Esophagus squamous epithelium (tissue), 5 donors: ENCODE measurements at places on chromosomes 12 and 14. TPM values are rescaled to one million over a fixed set of nuclear protein-coding genes. Genes with fewer than 3 reads are reported as not detected.

Gene CEBPE
- total RNA-seq = not detected

Gene FERMT2
- 22.2 TPM for total RNA-seq

Gene ALDH1L2
- 1.1 TPM for total RNA-seq

Gene TMBIM4
- 112 TPM for total RNA-seq

Gene ARG2
- total RNA-seq = 50.6 TPM

Gene OR11H6
- not detected for total RNA-seq

Gene MMAB
- total RNA-seq = 45.2 TPM

Gene AQP2
- total RNA-seq = not detected

Gene NPC2
- total RNA-seq = 282 TPM

Gene TCL1B
- not detected for total RNA-seq

Gene ACOT6
- total RNA-seq = not detected

Gene RAD9B
- 0.40 TPM for total RNA-seq

Gene B4GALNT3
- total RNA-seq = 9.7 TPM

Gene GDF3
- not detected for total RNA-seq

Gene MPHOSPH9
- total RNA-seq = 22.9 TPM

Gene PTPRR
- not detected for total RNA-seq

Gene TIGAR
- total RNA-seq = 8.1 TPM

Gene SPIC
- 0.22 TPM for total RNA-seq
